ENCODE measurements at places on chromosomes 2 and 18.

DNA sequence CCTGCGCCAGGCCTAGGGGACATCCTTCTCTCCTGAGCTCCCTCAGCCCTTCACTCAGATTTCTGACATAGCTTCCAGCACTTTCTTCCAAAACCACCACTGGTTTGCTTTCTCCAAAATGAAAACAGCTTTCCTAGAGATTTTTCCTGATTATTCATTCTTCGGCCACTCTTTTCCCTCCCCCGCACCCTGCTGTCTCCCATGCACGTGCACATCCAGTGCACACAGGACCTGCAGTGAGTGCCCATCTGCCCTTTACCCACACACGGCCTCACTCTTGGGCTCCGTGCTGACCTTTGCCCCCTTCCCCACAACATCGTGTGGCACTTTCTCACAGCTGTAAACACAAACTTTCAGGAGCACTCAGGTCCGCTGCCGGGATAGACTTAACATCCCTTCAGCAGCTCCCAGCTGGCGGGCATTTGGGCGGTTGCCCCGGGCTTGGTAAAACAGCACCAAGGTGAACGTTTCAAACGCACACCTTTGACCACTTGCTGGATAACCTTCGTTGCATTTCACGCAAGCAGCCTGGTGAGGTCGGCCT, 25.8 kb downstream of the KIF1A start:
- DNase-seq: no peak

- DNase-seq: no peak
These were observed 19.6 kb upstream of the SERPINB11 start for GRCh38 chr18:63683152-63683551.

- DNase-seq: no peak
These were observed 20.6 kb downstream of the ZNF236 start for GRCh38 chr18:76842837-76843530.

- no peak for DNase-seq
These were observed 324.0 kb downstream of the GALNT13 start for GRCh38 chr2:154195644-154196195.

DNA sequence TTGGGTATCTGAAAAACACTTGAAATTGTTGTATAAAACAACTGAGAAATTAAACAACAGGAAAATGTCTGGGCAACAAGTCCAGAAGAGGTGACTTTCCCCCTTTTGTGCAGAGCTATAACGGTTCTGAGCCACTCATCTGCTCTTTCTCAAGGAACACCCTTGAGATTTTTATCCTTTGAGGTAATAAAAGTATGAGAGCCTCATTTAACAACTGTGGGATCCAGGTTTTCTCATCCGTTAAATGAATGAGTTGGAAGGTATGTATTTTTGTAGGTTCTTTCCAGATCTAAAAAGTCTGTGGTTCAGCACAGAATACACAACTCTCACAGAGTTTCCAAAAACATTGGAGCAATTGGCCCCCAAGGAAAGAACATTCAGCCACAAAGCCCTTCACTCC, 93.0 kb downstream of the ANKRD44 start:
- DNase-seq: no peak

DNA sequence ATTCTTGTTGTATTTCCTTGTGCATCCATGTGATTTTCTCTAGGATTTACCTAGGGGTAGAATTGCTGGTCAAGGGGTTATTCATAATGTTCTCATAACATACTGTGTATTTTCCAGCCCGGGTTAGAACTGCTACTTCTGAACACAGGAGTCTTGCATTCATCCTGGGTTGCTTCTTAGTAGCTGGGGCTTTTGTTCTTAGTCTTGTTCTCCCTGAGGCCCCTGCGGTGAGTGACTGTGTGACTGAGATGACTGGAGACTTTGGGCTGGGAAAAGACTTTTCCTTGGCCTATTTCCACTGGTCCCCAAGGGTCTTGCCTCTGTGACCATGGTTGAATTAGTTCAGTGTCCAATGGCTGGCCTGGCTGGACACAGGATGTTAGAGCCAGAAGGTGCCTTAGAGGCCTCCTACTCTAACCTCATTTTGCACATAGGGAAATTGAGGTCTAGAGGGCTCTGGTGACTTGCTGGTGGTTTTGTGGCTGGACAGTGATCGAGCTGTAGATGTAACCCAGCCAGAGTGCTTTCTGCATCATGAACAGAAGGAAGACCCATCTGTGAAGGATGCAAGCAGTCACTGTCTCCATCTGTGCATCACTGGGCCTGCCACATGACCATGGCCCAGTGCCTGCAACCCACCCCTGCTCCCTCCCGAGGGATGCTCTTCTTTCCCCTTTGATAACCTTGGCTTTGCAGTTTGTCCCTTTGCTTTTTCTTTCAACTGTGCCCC, 233.3 kb downstream of the FHOD3 start:
- no peak for DNase-seq

- no peak for DNase-seq
These were observed 43.5 kb downstream of the CYP27C1 start for GRCh38 chr2:127176371-127177311.

DNA sequence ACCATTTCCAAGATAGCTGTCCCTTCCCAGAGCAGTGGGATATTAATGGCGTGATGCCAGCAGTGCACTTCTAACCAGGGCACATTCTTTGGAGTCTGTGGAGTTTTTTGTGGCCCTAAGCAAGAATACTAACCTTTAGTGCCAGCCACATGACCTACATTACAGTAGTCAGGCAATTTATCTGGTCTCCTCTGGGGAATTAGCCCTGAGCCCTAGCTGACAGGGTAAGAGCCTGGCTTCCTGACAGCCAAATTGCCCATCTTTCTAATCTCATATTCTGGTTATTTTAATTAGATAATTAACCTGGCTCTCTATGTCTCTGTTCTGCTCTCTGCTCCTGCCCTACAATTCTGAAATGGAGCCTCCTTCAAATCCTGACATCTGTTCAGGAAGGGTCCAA, 5.2 kb downstream of the PFN4 start:
- DNase-seq: no peak

DNA sequence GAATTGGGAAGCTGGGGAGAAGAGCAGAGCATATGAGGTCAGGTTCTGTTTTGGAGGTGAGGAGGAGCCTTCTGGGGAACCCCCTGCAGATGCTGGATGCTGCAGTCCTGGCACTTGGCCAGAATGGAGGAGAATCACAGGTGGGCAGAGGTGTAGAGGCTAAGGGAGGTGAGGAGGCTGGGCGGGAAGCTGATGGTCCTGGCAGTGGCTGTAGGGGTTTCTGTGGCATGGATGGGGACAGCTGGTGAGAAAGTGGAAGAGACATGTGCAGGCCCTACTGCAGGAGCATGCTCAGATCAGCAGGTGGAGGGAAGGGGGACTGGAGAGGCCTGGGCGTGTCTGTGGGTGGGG, 101.3 kb downstream of the DYSF start:
- DNase-seq: no peak

DNA sequence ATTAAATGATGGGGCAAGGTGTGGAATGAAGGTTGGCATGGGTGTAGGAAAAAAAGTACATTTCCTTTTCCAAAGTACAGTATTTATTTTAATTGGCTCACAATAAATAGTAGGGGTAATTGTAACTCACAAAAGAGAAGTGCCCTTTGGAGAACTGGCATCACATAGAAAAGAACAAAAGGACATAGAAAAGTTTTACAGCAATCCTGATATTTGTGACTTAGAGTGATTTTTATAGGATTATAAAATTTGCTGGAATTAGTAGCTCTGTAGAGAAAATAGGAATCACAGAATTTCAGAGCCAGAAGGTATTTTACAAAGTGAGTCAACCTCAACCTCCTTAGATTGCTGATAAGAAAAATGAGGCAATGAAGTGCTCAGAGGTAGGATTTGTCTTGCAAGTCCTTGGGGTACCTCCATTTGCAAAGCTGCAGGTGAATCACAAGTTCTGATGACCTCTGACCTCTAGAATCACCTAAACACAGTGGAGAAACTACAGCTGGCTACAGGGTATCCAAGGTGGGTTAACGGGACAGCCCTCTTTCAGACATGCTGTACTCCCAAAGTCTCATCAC, 133.6 kb downstream of the SOCS6 start:
- no peak for DNase-seq

DNA sequence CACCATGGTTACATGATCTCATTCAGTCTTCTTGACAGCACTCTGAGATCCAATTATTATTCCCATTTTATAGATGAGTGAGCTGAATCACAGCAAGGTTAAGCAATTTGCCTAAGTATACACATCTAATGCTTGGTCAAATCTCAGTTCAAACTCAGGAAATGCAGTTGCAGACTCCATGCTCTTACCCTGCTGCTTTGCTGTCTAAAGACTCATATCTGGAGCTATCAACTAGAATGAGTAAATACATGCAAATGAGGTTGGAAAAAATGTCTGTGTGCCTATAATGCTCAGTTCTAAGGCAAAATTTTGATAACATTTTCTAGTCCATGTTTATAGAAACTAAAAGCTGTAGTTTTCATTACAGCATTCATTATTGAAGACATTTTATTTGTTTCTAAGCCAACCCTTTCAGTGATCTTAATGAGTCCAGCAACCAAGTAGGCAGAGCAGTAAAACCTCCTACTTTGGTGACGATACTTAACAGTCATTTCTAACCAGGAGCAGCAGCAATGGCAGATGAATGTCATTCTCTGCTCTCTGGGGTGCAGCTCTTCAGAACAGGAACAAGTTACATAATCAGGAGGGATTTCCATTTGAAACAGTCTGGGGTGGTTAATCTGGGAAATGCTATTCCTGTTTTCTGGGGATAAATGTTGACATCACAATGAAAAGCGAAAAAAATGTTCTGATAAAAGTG, 396.8 kb upstream of the UBE2E3 start:
- no peak for DNase-seq

DNA sequence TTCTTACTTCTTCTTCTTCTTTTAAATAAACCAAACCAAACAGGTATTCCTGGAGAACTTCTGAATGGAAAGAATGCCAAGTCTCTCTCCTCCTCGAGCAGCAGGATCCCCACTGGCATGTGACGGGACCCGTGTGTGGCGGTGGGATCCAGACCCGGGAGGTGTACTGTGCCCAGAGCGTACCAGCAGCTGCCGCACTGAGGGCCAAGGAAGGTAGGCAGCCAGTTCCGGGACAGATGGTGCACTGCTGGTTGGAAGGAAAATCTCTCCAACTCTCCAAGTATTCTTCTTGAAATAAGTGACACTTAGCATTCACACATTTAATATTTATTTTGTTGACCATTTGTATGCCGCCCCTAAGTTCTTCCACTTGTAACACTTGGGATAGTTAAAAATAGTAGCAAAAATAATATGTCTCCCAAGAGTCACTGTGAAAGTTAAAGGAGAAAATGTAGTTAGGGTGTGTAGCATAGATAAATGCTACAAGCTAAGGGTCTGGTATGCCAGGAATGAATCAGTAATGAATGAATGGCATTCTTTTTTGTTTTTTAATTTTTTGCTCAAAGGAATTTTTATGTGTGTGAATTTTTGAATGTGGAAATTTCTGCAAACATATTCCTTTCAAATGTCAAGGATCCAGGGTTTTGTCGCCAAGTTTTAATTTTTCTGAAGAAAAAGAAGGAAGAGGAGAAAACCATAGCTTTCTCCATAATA, 349.9 kb downstream of the THSD7B start:
- DNase-seq: no peak

DNA sequence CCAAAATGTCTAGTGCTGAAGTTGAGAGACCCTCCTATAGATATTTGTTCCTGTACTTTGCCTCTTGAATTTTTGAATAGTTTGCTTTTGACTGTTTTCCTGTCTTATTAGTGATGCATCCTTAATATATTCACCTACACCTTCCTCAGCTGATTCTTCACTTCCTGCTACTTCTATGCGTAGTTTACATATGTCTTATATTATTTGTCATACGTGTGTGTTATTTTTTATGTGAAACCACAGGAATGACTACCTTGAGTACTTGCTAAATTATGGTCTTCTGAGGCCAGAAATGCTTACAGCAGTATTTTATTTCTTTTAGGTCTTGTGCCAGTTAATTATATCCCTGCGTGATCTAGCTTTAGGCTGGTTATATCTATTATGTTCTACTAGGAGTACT, 9.9 kb downstream of the UBE2E3 start:
- no peak for DNase-seq

GRCh38 chr18:76354348-76354747, 140.7 kb downstream of the ZNF516 start:
- no peak for DNase-seq

DNA sequence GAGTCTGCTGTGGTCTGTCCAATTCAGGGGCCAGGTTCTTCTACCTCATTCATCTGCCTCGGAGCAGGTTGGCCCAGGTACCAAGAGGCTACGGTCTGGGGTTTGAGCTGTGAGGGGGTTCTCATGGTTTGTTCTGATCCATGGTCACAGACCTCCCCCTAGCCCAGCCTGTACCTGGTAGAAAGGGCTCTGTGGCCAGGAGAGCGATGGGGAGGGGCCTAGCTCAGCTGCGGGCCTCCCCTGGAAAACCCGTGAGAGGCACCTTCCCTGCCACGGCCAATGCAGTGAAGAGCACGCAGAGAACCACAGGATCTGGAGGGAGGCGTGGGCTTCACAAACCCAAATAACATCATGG, 19.6 kb upstream of the ALLC start:
- no peak for DNase-seq

DNA sequence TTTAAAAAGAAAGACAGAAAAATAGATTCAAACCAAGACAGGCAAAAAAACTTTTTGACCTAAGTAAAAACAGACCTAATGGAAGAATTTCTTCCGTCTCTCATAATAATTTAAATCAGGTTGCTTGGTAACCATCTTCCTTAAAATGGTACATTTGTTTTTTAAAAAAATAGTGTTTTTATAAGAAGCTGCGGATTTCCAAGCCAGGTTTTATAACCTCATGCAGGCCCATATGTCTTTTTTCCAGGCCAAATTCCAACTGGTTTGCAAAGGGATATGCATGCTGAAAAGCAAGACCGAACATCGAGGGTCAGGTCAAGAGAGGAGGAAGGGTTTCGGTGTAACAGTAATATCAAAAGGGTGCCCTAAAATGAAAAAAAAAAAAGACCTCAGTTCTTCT, 172.9 kb downstream of the MAIP1 start:
- DNase-seq: no peak

DNA sequence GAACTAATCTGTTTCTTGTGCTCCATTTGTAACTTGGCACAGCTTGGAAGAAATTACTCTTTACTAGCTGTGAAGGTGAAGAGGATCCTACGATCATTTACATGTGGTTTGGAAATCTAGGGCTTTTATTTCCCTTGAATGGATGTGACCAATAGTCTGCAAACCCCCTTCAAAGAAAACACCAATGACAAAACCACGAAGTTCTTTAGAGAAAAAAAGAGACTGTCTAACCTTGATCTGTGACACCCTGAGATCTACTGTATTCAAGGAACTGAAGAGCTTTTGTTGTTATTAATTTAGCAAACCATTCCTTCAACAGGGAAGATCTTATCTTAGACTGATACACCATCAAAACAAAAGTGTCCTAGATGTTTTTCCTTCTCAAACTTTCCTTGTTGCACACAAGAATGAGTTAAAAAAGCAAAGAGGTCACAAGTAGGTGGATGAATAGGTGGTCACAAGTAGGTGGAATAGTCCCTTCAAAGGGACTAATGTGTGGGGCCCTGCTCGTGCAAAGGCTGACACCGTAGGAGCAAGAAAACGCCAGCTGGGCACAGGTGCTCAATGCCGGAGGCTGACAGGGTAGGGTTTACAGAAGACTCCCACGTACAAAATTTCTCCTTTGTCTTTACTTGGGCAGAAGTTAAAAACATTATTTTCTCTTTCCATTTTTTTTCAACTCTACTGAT, 95.6 kb upstream of the ITGB6 start:
- DNase-seq: no peak

- DNase-seq: no peak
These were observed 510.3 kb downstream of the PLCL1 start for GRCh38 chr2:198314559-198315153.
